Mammary epithelial cell (primary cell): ENCODE measurements at places on chromosomes 5 and 9. TPM values are rescaled to one million over a fixed set of nuclear protein-coding genes. Genes with fewer than 3 reads are reported as not detected.

DNA sequence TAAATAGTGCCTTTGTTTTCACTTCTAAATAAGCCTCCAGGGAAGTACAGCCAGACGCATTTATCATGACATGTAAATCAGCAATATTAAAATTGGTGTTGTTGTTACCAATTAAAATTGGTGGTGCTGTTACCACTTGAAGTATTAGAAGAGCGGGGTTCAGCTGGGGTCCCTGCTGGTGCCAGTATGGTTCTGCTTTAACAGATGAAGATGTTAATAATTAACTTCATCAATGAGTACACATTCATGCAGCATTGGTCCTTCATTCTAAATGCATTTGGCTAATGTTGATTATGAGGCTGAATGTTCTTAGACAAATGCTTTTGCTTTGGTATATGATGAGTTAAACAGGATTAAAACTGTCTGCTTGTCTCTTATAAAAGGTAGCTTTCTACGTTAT is 67.6 kb upstream of the TMC1 start:
- no peak for DNase-seq

Gene SCGB3A2
- not detected in 2 replicates for total RNA-seq

DNA sequence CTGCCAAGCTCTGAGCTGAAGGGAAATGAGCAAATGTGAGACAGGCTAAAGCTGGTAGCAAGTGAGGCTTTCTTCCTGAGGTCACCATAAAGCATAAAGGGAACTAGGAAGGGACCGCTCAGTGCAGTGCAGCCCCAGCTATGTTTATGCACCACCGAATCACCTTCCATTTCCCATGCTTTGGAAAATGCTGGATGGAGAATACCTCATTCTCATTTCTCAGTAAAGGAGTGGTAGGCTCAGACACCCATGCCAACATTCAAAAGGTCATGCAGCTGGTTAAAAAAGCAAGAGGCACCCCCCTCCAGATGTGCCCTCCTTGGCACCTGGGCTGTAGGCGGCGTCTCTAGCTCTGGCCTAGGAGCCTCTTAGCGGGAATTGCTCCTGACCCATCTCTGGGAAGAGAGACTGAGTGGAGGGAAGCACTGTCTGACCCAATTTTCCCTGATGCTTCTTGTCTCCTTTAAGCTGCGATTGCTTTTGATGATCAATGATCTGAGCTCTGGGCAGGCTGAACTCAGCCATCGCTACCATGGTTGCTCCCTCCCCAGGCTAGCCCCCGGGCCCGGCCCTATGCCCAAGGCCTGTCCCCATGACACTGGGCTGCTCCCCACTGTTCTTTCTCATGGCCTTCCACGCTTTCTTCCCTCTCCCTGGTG is 58.7 kb downstream of the ZNF354C start:
- DNase-seq: no peak

DNA sequence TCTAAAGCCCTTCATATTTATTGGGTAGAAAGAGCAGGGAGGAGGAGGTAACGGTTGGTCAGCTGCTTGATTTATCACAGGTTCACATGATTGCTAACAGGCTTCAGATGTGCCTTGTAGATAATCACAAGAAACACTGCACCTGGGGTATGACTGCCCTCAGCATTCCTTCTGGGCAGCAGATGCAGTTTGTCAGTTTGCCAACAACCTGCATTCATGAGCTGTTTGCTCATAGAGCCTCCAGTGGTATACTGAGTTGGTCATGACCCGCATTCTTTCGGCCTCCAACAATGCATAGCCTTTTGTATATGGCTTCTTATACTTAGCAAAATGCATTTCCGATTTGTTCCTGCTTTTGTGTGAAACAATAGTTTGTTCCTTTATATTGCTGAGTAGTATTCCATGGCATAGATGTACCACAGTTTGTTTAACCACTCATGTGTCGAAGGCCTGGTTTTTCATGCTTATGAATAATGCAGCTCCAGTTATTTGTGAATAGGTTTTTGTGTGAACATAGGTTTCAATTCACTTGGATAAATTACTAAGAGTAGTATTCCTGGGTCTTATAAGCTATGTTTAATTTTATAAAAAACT is 83.6 kb downstream of the ARHGEF28 start:
- DNase-seq: peak; percentile 91

- no peak for DNase-seq
Measured at GRCh38 chr9:93244101-93244500, 60.2 kb downstream of the WNK2 start.
